Parietal lobe (tissue), 2 donors: ENCODE measurements at places on chromosomes 12 and 14. TPM values are rescaled to one million over a fixed set of nuclear protein-coding genes. Genes with fewer than 3 reads are reported as not detected.

Gene IAPP
- total RNA-seq = not detected

Gene DIABLO
- 52.0 TPM for total RNA-seq

Gene MIPOL1
- 33.8 TPM for total RNA-seq

Gene IRF2BPL
- 58.8 TPM for total RNA-seq

Gene PLEKHD1
- 0.31 TPM for total RNA-seq

Gene LALBA
- total RNA-seq = not detected

Gene PUS7L
- total RNA-seq = 49.8 TPM

Gene VWF
- 17.5 TPM for total RNA-seq

Gene NUBPL
- 23.5 TPM for total RNA-seq

Gene TGM1
- total RNA-seq = 4.4 TPM

Gene ZNF385A
- 2.8 TPM for total RNA-seq

Gene CAPZA3
- not detected for total RNA-seq

Gene RIMKLB
- total RNA-seq = 240 TPM

Gene BRMS1L
- 18.8 TPM for total RNA-seq

Gene GXYLT1
- total RNA-seq = 17.8 TPM

Gene ATN1
- 22.5 TPM for total RNA-seq

Gene POTEM
- not detected for total RNA-seq
